Cardiac muscle cell (in vitro differentiated cells and primary cell): ENCODE measurements at places on chromosomes 16 and 17. TPM values are rescaled to one million over a fixed set of nuclear protein-coding genes. Genes with fewer than 3 reads are reported as not detected.
A peak's percentile ranks its signal among the peaks of the same experiment; 100 is the strongest.

- DNase-seq, result no peak
- peak overlapping the region; percentile 48 for H3K27ac ChIP-seq
- peaks cover 49% of the 10 kb centered on the region for H3K36me3 ChIP-seq
- no peaks in the 10 kb centered on the region for H3K4me1 ChIP-seq
Observed at GRCh38 chr16:66741950-66742808, 9.2 kb downstream of the DYNC1LI2 start.

Gene HBZ
- not detected in 2 replicates for total RNA-seq

Gene RHBDL3
- 0.04 and 0.09 TPM in 2 replicates for total RNA-seq

Gene IRX6
- 0.07 and 0.09 TPM in 2 replicates for total RNA-seq

GRCh38 chr16:57817680-57818079 lies 15.4 kb upstream of the KIFC3 start:
- H3K36me3 ChIP-seq, result no peaks in the 10 kb centered on the region
- no peaks in the 10 kb centered on the region for H3K27me3 ChIP-seq
- H3K27ac ChIP-seq, result no peak overlapping the region
- no peak overlapping the region for H3K4me3 ChIP-seq
- peaks cover 17% of the 10 kb centered on the region for H3K4me1 ChIP-seq

DNA sequence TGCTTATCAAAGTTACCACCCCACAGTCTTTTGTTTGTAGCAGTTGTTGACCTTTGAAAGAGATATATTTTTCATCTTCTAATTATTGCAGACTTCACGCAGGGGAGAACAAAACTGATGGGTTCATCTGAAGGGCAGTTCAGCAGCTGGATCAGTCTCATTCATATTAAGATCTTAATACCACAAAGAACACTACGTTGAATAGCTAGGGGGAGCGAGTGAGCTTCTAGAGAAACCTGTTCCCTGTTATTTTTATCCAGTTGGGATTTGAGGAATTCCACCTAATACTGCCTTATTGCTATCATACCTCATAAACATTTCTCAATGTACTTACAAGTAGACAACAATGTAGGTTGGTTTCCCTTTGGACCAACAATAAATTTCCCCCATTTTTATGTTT lies 306.1 kb upstream of the KIF2B start:
- no peak overlapping the region for H3K4me3 ChIP-seq
- no peak overlapping the region for H3K27ac ChIP-seq
- no peaks in the 10 kb centered on the region for H3K36me3 ChIP-seq

DNA sequence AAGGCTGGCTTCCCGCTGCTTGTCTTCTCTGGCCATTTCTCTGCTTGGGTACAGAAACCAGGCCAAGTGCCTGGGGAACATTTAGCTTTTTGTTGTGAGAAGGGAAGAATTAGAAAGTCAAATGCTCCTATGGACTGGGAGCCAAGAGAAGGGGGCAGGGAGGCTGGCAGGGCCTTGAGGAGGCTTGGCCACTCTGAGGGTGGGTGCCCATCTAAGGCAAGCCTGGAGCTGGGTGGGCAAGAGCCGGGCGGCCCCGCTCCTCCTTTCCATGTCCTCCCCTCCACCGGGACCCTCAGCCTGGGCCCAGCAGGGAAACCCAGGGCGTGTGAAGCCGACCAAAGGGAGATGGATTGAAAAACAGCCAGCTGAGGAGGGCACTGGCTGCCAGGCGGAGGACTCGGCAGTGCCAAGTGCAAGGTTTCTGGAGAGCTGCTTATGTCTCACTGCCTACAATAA lies 69.4 kb downstream of the NTN1 start:
- H3K27me3 ChIP-seq, result peaks cover 11% of the 10 kb centered on the region
- H3K4me3 ChIP-seq, result no peak overlapping the region
- H3K4me1 ChIP-seq, result no peaks in the 10 kb centered on the region
- no peak overlapping the region for H3K27ac ChIP-seq

DNA sequence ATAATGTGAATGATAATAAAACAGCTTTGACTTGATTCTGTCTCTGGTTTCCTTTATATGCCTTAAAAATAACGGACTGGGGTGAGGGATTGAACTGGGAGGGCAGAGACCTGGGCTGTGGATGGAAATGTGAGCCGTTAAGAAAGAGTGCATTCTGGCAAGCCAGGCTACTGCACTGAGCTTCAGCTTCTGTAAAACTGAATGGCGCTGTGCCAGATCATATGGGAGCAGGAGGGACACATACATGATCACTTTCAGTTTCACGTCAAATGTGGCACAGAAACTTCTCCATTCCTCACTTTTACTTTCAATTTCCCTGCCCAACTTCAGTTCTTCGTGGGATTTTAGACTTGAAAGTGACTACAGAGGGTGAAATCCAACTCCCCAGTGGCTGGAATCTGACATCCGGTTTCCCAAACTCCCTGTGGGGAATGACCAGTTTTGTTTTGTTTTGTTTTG lies 1.1 kb downstream of the MT2A start:
- H3K27me3 ChIP-seq, result peaks cover 75% of the 10 kb centered on the region
- no peak for DNase-seq
- no peak overlapping the region for H3K4me3 ChIP-seq
- H3K36me3 ChIP-seq, result no peaks in the 10 kb centered on the region
- H3K4me1 ChIP-seq, result peaks cover 11% of the 10 kb centered on the region
